ENCODE measurements at places on chromosomes 2 and 18.

- no peak for DNase-seq
These were observed 139.6 kb upstream of the MYCN start for GRCh38 chr2:15800495-15801329.

DNA sequence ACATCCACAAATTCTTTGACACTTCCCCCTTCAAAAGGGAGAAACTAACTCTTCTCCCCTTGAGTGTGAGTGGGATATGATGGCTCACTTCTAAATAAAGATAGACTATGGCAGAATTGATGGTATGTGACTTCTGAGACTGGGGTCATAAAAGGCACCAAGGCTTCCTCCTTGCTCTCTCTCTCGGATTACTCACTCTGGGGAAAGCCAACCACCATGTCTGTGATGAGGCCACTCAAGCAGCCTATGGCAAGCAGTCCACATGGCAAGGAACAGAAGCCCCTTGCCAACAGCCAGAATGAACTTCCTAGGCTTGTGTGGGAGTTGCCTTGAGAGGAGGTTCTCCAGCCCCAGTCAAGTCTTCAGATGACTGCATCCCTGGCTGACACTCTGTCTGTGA lies 43.6 kb downstream of the KIAA2012 start:
- no peak for DNase-seq

- peak; percentile 70 for DNase-seq
These were observed 69.3 kb upstream of the SEC11C start for GRCh38 chr18:59070181-59070912.

- no peak for DNase-seq
These were observed 362.4 kb downstream of the CYRIA start for GRCh38 chr2:16303273-16303577.

GRCh38 chr2:72826156-72826477 lies 284 bp upstream of the EXOC6B start:
- no peak for DNase-seq

GRCh38 chr18:6595666-6596065 lies 133.8 kb upstream of the ARHGAP28 start:
- no peak for DNase-seq

DNA sequence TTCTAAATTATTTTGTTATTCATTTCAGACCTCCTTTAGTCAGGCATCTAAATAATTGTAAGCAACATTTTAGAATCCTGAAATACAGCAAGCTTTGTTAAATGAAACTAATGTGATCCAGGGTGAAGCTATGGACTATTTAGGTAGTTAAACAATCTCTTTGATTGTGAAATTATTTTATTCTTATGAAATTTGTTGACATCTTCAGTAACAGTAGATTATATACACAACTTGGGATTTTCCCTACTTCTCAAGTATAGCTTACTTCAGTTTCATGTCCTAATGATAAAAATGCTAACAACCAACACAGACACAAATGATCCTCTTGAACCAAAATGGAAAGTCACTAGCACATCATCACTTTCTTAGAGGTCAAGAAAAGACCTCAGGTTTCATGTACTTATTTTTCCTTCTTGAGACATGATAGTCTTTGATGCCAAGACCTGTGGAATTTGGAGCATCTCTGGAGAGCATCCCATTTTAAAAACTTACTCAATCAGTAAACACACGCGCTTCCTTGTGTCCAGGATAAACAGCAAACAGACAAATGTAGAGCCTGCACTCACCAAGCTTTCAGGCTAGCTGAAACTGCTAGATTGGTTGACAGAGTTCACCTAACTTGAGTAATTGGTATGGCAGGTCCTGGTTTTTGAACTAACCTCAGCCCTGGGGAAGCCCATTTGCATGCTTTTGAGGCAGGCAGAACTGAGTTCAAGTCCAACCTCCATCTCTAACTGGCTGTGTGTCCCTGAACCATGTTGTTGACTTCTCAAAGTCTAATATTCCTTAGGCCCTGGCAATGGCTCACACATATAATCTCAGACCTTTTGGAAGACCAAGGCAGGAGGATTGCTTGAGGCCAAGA lies 47.8 kb downstream of the KCTD18 start:
- DNase-seq: no peak

DNA sequence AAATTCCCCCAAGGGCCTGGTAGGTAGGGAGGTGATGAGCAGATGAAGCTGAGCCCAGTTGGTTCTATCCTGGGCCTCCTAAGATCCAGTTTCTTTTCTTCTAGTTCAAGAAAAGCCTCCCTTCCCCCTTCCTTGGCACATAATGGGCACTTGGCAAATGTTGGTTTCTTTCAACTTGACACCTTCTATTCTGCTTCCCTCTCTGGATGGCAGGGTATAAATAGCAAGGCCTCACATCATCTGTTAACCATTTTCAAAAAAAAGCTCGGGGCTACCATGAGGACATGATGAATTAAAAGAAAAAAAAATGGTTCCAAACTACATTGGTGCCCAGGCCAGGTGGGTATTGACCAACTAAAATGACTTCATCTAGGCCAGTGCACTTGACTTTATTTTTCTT lies 29.9 kb downstream of the CTAGE1 start:
- no peak for DNase-seq

- no peak for DNase-seq
These were observed 219.6 kb downstream of the CYP26B1 start for GRCh38 chr2:71927757-71928715.

GRCh38 chr2:29747786-29748470 lies 173.5 kb downstream of the ALK start:
- DNase-seq: no peak

Data from stimulated activated CD4-positive, alpha-beta T cell treated with anti-CD3 and anti-CD28 coated beads, TNF-alpha, amount 100 ng/mL, for 4 hours (primary cell).